ENCODE measurements at places on chromosomes 16 and 17.

GRCh38 chr16:10870808-10871156 lies 6.2 kb upstream of the CIITA start:
- DNase-seq = no peak

GRCh38 chr17:47009759-47010594 lies 30.9 kb upstream of the RPRML start:
- DNase-seq = no peak

DNA sequence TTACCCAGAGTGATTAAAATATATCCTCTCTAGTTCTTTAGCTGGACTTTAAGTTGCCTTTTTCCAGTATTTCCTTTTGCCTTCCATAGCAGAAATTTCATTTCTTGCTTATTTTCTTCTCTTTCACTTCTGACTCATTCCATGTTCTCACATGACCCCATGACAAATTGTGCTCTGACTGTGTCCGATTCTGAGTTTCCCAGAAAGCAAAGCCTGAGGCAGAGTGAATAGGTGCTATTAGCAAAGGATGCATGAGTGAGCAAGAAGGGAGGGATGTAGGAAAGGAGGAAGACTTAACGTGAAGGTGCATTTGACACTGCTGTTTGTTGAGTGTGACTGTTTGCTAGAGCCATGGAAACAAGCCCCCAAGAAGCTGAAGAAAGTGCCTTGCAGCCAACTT lies 82.6 kb upstream of the CNTNAP4 start:
- DNase-seq = no peak

DNA sequence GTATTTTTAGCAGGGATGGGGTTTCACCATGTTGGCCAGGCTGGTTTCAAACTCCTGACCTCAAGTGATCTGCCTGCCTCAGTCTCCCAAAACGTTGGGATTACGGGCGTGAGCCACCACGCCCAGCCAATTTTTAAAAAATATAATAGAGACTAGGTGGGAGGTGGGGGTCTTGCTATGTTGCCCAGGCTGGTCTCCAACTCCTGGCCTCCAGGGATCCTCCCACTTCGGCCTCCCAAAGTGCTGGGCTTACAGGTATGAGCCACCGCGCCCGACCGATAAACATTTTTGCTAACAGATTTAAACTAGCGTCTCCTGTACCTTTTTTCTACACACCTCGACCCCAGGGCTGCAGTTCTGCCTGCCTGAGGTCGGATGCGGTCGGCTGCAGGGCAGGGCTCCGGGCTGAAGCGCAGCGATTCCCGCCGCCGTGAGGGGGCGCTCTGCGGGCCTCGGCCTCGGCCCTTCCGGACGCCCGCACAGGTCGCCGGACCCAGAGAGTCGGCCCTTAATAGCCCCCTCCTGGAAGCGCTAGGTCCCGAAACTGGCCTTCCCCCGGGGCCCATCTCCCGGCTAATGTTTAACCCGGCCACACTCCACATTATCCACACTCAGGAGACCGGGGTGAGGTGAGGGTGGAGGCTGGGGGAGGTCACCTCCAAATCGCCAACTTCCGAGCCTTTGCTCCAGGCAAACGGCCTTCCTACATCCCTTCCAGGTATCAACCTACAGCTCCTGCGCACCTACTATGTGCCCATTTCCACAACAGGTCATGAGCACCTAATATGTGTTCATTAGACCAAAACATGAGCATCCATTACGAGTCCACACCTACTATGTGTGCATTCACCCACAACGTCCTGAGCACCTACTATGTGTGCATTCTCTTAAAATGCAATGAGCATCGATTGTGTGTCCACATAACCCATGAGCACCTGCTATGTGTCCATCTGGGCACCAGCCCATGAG lies 2.0 kb upstream of the GLIS2 start:
- peak; percentile 45 for DNase-seq

GRCh38 chr16:72371307-72372086 lies 199.5 kb upstream of the PMFBP1 start:
- DNase-seq = no peak

DNA sequence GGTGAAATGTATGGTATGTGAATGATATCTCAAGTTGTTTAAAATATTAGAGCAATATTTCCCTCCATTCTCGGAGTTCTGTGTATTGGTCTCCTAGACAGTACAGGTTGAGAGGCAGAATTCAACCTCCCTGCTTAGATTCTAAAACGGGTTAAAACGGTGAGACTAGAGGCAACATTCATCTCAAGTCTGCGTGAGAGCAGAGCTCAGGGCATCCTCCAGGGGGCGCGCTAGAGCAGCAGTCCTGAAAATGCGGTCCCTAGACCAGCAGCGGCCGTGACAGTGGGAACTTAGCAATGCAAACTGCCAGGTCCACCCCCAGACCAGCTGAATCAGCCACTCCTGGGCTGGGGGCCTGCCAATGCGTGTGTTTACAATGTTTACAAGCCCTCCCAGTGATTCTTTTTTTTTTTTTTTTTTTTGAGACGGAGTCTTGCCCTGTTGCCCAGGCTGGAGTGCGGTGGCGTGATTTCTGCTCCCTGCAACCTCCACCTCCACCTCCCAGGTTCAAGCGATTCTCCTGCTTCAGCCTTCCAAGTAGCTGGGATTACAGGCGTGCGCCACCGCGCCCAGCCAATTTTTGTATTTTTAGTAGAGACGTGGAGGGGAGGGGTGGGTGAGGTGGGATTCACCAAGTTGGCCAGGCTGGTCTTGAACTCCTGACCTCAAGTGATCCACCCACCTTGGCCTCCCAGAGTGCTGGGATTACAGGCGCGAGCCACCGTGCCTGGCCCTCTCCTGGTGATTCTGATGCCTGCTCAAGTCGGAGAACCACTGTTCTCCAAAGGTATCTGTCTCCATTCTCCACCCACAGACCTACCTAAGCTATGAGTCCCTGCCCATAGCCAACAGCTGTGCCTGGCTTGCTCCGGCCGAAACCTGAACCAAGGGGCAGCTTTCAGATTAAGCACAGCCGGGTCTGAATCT lies 24.2 kb downstream of the KLHL36 start:
- peak; percentile 88 for DNase-seq

DNA sequence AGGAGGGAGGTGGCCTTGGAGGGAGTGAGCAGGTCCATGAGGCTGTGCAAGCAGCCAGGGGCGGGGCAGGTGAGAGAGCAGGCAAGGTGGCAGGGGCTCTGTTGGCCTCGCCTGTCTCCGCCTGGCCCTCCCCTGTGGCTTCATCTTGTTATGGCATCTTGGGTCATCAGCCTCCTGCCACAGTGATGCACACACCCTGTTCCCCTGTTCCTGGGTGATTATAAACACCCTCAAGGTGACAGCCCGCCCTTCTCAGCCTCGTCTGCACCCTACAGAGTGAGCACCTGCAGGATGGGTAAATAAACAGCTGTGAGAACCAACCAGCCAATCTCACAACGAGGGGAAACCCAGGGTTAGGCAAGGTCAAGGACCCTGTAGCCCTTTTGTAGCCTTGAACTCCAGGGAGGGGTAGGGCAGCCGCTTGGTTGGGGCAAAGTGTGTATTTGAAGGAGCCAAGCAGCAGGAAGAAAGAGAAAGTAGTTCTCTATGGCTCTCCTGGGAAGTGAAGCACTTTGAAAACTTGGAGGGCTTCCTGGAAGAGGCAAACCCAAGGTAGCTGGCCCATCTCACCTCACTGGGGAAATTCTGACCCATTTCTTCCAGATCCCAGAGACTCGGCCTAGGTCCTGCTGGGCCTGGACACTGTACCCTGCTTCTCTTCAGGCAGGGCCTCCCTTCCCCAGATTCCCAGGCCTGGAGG lies 60.6 kb downstream of the NT5M start:
- no peak for DNase-seq

- no peak for DNase-seq
Measured at GRCh38 chr17:76122431-76123190, 18.4 kb downstream of the FOXJ1 start.

DNA sequence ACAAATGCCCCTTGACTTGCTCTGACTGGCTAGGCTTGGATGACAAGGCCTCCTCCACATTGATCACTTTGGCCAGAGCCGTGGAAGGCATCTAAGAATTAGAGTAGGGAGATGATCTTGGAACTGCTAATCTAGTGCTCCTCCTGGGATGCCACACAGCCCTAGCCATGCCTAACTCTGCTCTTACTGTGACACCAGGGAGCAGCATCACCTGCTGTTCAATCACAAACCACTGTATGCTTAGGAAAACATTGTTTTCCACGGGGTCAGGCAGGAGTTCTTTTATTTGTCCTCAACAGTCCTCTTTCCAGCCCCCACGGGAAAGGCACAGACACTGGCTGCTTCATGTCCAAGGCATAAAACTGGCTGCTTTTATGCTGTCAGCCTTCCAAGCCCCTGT lies 46.3 kb downstream of the C16orf78 start:
- DNase-seq = no peak

GRCh38 chr17:44653384-44653783 lies 2.9 kb upstream of the MEIOC start:
- DNase-seq = no peak

- no peak for DNase-seq
Measured at GRCh38 chr17:72338847-72339790, 218.3 kb downstream of the SOX9 start.

- DNase-seq = no peak
Measured at GRCh38 chr16:1097800-1098199, 1.8 kb upstream of the C1QTNF8 start.

DNA sequence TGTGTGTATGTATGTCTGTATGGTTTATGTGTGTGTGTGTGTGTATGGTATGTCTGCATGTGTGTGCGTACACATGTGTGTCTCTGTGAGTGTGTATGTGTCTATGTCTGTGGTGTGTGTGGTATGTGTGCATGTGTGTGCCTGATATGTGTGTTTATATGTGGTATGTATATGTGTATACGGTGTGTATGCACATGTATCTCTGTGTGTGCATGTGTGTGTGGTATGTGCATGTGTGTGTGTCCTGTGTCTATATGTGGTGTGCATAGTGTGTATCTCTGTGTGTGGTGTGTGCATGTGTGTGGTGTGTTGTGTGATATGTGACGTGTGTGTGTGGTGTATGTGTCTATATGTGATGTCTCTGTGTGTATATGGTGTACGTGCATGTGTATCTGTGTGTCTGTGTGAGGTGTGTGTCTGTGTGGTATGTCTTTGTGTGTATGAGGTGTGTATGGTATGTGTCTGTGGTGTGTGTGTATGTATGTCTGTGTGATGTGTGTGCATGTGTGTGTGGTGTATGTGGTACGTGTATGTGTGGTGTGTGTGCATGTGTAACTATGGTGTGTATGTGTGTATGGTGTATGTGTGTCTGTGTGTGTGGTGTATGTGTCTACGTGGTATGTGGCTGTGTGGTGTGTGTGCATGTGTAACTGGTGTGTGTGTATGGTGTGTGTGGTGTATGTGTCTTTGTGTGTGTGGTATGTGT lies 164.3 kb upstream of the PLCG2 start:
- DNase-seq = no peak

GRCh38 chr17:17763136-17763535 lies 73.7 kb downstream of the SREBF1 start:
- no peak for DNase-seq

- no peak for DNase-seq
Measured at GRCh38 chr16:65202461-65202860, 80.6 kb upstream of the CDH11 start.

DNA sequence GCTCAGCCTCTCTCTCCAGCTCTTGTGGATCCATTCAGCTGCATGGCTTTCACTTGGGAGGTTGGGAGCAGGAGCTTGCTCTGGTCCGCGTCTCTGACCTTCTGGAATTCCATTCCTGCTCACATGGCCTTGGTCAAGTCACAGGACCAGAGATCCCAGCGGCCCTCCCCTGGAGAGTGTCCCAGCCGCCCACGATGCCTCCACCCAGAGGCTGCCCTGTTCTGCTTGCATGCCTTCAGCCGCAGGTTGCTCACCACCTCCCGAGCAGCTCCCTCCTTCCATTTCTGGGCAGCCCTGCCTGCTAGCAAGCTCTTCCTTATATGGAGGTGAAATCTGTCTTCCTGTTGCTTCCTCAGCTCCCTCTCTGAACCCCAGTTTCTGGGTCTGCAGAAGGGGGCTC lies 32.6 kb downstream of the RAI1 start:
- DNase-seq = no peak

DNA sequence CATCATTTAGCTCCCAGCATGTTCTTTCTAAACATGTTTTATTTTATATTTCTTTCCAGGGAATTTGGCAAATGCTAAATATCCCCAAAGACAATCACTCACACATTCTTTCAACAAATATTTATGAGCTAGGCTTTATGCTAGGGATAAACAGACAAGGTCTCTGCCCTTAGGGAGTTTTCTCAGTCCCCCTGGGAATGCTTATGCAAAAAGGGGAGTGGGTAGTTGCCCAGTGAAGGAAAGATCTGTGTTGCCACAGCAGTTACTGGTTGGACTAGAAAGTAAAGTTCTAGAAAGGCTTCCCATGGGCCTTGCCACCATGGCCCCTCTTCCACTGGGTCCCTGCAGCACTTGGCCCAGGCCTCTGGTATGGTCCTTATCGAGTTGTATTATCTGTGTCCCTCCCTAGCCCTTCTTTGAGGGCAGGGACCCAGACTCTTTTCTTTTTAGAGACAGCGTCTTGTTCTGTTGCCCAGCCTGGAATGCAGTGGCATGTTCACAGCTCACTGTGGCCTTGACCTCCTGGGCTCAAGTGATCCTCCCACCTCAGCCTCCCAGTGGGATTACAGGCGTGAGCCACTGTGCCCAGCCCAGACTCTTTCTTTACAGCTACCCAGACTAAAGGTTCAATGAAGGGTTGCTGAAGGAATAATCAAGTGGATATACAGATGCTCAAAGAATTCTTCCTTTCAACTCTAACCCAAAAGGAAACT lies 78.0 kb downstream of the YPEL2 start:
- no peak for DNase-seq

All from activated CD4-positive, alpha-beta memory T cell treated with anti-CD3 and anti-CD28 coated beads for 36 hours (primary cell).